ENCODE measurements at places on chromosomes 6 and 20.

DNA sequence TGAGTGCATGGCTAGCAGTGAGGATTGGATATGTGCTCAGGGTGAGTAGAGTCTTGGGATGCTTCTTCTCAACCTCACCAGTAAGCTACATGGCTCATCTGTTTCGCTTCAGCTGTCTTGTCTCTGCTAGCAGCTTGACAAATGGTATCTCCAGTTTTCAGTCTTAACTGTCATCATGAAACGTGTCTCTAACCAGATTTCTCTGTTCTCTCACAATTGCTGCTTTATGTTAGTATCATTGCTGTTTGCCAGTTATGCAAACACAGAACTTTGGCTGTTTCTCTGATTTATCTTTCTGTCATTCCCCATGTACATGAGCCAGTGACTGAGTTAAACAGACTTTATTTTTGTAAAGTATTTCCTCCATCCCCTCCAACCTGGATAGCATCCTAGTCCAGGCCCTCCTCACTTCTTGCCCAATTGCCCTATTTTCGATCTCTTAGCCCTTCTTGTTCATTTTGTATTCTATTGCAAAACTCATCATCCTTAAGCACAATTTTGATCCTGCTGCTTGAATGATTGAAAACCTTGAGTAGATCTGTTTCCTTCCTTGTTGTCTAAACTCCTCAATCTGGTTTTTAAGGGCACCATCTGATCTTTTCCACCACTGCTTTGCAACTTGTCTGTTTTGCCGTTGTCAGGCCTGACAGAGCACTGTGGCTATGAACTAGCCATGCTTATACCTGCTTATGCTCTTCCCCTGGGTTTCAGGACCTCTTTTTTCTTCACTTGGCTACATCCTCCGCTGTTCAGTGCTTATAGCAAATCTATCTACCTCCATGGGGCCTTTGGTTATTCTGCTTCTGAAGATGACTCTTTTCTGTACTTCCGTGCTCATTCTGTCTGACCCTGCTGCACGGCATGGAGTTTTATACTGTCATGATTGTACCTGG is 37.7 kb upstream of the ADIG start:
- DNase-seq: no peak

DNA sequence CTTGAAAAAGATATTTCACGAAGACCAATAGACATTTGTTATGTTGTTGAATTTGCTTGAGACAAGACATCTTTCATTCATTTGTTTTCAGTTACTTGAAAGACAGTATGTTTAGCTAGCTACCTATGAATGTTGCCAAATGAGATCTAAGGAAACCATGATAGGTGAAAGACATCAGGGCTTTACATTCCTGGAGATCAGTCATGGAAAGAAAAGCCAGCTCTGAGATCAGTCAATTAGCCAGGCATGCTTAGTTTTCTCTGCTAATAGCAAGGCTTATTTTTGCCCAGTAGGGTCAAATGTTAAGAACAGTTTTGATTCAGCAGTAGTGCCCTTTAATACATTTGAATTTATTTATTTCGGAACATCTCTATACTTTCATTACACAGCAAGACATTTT is 116.5 kb upstream of the EDN1 start:
- DNase-seq: no peak

- no peak for DNase-seq
Observed at GRCh38 chr6:35439308-35439707, 12.8 kb upstream of the FANCE start.

- DNase-seq: no peak
Observed at GRCh38 chr20:11457488-11457887, 460.2 kb upstream of the BTBD3 start.

- no peak for DNase-seq
Observed at GRCh38 chr20:38343311-38344106, 2.8 kb upstream of the LBP start.

DNA sequence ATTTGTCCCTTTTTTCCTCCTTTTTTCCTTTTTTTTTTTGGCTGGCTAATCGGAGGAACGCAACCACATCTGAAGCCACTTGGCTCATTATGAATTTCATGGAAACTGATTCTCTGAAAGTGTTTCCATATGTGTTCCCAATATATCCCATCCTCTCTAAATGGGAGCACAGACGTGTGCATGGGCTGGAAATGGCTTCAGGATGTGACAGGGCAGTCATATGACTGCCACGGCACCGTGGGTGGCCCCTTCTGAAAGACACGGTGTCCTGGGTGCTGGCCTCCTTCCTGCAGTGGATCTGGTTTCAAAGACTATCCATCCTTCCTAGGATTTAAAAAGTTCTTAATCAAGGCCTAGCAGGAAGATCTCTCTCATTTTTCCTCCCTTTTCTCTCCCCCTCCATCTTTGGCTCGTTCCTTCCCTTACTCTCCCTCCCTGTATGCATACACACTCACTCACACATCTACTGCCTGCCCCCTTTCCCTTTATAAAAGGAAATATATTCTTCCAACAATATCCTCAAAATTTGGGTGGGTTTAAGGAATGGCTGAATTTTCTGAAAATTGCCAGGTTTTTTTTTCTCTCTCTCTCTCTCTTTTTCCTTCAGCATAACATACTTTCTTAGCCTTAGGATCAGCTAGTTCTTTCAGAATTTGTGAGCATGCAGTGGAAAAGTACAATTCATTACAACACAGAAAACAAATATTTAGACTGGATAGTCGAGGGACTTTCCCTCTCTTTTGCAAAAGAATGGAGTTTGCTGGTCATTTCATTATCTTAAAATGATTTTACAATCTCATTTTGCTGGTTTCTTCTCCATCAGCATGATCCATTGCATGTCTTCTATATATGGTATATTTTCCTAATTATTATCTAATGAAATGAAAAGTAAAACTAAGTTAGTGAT is 161.2 kb upstream of the SUPT3H start:
- no peak for DNase-seq

DNA sequence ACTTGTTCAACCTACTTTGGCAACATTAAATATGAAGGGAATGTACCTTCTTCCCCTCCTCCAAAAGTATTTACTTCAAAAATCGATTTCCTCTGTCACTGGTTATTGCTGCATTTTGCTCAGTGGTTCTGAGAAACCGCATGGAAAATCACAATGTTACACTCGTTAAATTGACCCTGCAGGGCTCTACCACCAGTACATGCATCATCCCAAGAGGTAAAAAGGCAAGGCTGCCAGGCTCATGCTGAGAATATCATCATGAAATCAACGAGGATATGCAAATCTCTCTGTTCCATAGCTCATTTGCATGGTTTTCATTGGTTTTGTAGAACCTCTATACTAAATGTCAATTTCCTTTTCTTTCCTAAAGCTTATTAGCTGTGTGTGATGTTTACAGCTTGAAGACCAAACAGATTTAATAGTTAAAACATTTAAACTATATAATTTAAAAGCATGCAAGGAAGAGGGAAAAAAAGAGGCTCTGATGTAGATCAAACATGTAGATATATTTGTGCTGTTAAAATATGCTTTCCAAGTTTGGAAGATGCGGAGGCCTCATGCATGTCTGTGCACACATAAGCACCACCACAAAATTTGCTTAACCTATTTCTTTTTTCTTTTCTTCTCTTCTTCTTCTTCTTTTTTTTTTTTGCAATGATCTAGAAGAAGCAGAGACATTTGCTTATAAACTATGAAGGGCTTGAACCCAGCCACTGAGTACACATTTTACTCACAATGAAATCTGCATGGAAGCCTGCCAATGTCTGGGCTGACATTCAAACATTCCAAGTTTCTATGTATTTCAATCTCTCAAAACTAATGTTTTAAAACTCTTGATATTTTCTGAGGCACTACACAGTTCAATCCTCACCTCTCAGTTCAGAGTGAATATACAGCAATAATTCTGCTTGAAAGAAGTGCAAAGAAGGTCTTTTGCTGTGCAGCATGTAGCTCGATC is 194.0 kb downstream of the GMPR start:
- no peak for DNase-seq

DNA sequence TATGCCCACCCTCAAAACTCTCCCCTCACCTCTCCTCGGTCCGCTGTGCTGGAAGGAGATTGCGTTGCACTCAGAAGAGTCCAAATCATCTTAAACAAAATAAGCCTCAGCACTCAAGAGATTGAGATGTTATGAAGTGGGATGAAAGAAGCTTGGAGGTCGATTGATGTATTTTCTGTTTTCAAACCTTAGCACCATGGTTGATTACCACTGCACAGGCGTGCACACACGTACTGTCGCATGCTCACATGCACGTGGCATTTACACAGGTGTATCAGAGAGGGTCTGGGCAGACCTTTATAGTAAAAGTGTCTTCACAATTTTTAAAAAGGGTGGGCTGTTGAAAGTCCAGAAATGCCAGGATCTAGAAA is 612 bp upstream of the AGPAT4 start:
- DNase-seq: no peak

DNA sequence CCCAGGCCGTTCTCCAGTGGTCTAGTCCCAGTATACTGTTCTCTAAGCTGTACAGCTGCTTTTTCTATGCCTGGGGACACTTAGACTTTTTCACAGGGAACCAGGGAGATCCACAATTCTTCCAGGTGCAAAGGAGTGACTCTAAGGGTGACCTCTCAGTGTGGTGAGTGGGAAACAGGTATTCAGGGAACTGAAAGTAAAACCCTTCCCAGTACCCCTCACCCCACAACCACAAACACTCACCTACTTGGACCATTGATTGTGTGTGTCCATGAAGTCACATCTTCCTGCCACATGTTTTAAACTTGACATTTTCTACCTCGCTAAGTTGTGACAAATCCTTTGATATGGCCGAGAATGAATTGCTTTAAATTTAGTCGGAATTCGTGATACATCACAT is 183.6 kb downstream of the CLIC5 start:
- DNase-seq: no peak

DNA sequence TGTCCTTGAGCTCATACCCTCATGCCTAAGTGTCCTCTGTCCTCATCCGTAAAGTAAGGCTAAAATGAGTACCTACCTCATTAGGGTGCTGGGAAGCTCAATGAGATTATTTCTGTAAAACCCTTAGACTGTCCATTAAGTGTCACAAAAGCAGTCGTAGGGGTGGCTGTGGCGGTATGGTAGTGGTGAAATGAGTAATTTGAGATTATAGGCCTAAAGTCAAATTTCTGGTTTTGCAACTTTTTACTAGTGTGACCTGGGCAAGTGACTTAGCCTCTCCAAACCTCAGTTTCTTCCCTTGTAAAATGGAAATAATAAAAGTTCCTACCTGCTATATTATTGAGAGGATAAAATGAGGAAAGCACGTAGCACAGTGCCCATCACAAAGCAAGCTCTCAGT is 148.2 kb upstream of the AKAP12 start:
- no peak for DNase-seq

- no peak for DNase-seq
Observed at GRCh38 chr6:37491830-37492208, 7.9 kb downstream of the CCDC167 start.

- DNase-seq: no peak
Observed at GRCh38 chr6:126038234-126038633, 51.9 kb downstream of the TRMT11 start.

GRCh38 chr20:37072293-37073196 is 23.3 kb downstream of the RBL1 start:
- DNase-seq: no peak

- no peak for DNase-seq
Observed at GRCh38 chr20:16100111-16100510, 473.1 kb downstream of the KIF16B start.

- no peak for DNase-seq
Observed at GRCh38 chr20:33522256-33522820, 32.4 kb downstream of the CBFA2T2 start.

DNA sequence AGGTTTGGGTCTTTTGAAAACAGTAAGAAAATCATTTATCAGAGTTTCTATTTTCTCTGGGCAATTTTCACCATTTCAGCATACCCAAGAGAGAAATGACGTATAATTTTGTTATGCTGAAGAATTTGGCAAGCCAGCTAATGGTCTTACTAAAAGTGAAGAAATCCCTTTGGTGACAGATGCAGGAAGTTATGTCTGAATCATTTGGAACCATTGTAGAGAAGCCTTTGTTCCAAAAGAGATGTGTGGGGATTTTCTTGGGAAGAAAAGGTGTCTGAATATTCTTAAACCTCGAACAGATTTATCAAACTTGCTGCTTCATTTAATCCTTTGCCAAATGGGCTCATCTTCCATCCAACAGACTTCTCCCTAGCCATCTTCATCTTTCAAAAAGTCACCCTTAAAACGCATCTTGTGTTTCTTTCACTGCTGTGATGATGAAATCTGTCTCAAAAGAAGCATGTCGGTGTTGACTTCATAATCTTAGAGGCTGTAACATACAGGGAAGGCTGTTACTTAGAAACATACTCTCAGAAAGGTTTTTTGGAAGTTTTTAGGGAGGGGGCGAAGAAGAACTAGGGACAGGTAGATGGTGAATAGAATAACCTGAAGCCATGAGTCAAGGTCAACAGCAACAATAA is 39.5 kb downstream of the CITED2 start:
- DNase-seq: no peak

GRCh38 chr6:34563513-34563870 is 7.4 kb upstream of the SPDEF start:
- no peak for DNase-seq

DNA sequence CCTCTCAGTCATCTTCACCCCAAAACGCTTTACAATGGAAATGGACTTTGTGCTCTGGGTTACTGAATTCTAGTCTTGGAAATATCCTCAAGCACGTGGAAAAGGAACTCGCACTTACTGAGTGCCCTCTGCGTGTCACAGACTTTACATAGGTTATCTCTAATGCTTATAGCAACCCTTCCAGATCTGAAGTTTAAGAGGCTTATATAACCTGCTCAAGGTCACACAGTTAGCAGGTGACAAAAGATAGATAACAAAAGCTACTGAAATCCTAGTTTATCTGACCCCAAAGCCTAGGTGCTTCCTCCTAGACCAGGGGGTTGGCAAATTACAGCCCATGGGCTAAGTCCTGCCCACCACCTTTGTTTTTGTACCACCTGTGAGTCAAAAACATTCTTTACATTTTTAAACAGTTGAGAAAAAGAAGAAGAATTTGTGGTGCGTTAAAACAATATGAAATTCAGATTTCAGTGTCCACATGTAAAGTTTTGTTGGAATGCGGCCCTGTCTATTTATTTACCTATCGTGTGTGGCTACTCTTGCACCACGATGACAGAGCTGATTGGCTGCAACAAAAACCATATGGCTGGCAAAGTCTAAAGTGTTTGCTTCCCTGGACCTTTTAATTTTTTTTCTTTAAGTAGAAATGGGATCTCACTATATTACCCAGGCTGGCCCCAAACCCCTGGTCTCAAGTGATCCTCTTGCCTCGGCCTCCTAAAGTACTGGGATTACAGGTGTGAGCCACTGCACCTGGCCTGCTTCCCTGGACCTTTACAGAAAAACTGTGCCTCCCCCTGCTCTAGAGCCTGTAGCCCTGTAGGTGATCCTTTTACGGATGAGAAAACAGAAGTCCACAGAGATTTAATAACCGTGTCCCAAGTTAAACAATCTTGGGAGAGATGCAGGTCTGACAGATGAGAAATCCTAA is 110.2 kb upstream of the RREB1 start:
- DNase-seq: no peak

Measured in naive B cell (primary cell).